ENCODE measurements at places on chromosomes 16 and 17.

DNA sequence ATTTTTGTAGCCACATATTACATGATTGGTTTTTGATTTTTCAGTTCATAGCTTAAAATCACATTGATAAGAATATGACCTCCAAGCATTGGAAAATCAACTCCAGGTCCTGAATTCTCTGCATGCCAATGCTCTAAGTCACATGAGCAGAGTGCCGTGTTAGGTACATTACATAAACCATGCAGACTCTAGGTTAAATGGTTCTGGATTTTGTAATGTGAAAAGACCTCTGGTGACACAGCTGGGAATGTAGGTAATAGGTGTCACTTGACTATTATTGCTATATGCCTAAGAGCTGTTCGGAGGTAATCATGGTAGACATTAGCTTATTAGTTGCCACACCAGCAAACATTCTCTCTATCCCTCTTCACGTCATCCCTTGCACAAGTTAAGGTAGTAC, 231.1 kb upstream of the SALL1 start:
- DNase-seq: no peak

DNA sequence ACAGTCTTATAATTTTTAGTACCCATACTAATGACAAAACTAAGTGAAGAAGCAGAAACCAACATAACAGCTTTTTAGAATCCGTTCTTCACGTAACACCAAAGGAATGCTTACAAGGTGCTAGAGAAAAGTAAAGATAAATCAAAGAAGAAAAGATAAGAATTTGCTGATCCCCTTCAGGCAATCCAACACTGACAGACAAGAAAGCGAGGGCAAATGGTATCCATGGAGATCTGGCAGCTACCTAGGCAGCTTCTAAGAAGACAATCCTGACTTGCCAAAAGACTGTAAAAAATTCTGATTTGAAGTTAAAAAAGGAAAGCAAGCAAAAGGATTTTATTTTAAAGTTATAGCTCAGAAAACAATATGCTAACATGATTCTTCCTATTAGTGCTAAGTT, 14.6 kb downstream of the BBS2 start:
- no peak for DNase-seq

DNA sequence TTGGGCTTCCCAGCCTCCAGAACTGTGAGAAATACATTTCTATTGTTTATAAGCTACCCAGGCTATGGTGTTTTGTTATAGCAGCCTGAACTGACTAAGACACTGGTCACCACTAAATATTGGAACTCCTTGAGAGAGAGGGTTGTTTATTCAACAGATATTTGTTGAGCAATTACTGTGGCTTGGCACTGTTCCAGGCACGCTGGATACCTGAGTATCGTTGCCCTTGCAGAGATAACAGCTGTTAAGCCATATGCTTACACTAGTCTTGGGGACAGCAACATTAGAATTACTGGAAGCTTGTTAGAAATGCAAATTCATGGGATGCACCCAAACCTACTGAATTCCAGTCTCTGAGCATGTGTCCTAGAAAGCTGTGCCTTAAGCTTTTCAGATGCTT, 230.7 kb downstream of the HS3ST4 start:
- no peak for DNase-seq

- no peak for DNase-seq
Observed at GRCh38 chr16:49493836-49494235, 120.2 kb downstream of the C16orf78 start.

DNA sequence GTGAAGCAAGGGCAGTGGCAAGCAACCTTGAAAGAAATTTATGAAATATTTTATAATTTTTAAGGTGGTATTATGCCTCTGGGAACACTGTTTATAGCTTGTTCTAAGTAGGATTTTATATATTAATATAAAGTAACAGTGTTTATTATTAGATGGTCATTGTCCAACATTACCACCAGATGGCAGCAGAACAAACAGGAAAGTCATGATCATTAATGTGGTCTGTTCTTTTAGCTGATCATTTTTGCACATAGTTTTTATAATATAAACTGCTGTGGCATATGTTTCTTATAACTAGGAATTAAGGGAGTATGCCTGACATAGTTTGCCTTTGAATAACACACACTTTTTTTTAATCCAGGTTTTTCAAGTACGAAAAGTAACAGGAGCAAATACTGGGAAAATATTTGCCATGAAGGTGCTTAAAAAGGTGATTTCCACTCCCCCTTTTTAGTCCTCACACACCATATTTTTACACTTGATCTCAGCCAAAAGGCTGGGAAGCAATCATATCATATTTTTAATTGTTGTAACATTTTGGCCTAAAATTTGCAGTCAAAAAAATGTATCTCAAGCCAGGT, 21.4 kb downstream of the RPS6KB1 start:
- DNase-seq: no peak

GRCh38 chr17:78969865-78970264, 9.9 kb downstream of the LGALS3BP start:
- DNase-seq: no peak
